ENCODE measurements at places on chromosomes 2 and 18.

DNA sequence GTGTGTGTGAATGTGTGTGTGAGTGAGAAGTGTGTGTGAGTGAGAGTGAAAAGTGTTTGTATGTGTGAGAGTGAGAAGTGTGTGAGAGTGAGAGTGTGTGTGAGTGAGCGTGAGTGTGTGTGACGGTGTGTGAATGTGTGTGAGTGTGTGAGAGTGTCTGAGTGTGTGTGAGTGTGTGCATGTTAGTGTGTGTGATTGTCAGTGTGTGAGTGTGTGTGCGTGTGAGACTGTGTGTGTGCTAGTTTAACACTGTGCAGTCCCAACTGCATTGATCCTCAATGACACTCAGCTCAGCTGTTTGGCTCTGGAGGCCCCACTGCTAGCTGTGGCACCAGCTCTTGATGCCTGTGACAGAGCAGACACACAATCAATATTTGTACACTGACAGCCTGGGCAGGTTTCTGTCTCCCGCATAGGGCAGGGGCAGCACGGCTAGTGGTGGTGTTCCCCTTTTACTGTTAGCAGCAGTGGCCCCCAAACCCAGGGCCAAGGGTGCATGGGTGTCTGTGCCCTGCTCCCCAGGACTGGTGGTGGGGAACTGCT lies 135.0 kb downstream of the INHBB start:
- DNase-seq = no peak

DNA sequence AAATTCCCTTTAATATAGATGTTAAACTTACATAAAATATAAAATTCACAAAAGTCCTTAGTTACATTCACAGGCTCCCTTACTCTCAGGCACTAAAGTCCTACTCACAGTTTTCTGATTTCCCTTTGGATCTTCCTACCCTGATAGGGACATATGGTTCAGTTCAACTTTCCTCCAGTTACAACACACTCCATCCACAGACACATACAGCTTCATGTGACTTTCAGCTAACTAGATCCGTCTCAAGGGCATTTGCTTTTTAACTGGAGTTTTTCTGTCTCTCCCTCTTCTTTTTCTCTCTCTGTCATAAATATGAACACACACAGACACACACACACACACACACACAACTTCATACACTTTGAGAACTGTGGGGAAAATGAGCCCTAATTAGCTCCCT lies 419.2 kb downstream of the LRP1B start:
- no peak for DNase-seq

DNA sequence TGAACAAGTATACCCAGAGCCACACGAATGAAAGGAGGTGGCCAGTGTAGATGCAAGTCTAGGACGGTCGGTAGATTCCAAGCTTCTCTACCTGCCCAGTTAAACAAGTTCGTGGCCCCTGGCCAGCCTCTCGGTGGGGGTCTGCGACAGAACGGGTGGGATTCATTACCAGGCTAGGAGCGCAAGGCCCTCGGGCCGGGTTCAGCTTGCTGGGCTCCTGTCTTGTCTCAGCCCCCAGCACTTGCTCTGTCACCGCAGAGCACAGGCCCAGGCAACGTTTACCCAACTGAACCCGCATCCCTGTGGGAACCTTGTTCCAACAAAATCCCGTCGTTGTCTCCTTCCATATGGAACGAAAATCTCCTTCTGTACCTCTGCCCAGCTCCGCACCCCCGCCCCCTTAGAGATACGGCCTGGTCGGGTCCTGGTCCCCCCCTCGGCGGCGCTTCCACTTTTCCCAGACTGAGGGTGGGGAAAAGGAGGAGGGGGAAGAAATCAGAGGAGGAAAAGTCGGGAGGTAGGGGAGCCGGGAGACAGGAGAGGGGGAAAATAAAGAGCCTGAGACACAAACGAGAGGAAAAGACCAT lies 1.9 kb upstream of the EMX1 start:
- no peak for DNase-seq

DNA sequence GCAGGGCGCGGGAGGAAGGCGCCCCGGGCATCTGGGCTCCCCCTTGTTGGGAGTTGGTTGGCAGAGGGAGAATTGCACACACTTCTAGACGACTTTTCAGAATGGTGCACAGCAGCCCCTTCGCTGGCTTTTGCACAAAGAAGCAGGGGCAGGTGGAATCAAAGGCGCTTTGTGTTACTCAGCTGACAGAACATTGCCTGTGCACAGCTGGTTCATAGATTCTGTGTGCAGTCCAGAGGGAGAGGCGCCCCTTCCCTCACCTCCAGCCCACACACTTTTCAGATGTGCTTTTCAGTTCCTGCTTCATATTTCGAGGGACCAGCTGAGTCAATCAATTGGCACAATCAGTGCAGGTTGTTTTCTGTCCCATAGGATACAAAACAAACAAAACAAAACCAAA lies 348.4 kb upstream of the RAB12 start:
- DNase-seq = no peak

DNA sequence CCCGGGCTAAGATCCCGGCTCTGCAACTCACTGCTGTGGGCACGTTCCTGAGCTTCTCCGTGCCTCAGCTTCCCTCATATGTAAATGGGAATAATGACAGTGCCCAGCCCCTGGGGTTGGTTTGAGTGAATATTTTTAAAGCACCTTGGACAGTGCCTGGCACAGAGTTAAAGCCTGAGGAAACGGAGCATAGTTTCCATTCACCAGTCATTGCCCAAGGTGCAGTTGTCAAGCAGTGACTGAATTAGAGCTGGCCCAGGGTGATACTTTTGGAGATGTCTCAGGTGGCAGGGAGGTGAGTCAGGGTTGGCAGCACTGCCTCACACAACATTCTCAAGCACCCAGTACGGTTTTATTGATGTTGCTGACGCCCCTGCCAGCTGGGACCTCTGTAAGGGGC lies 12.2 kb downstream of the TMEM177 start:
- no peak for DNase-seq

DNA sequence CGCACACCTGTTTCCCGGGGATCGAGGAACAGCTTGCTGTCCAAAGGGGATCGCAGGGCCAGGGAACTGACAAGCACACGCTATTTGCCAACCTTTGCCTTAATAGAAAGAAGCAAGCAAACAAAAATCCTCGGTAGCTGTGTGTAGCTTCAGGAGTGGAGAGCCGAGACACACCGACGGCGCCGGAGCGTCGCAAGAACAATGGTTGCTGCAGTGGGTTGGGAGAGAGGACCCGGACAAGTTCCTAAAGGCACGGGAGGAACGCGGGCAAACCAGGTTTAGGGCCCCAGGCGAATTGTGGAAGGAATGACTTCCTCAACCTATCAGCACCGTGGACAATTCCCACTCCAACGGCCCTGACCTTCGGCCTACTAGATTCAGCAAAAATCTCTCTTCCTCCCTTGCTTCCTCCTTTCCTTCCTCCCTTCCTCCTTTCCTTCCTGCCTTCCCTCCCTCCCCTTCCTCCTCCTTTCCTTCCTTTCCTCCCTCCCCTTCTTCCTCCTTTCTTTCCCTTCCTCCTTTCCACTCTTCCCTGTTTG lies 4.9 kb upstream of the NEUROD1 start:
- DNase-seq = no peak

DNA sequence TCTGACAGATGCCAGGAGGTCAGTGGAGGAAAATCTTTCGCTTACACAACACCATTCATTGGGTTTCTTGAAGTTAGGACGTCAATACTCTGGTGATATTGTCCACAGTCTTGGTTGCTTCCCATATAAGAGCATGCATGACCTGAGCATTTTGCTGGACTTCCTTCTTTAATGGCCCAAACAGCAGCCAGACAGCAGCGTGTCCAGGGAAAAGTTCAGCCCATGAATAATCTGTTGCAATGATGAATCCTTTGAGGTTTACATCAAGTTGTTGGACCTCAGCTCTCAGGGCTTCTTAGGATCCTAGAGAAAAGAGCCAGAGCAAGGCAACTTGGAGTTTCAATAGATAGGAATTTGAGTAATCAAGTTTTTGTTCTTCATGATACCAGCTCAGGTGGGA lies 155.6 kb upstream of the MGAT5 start:
- DNase-seq = no peak

DNA sequence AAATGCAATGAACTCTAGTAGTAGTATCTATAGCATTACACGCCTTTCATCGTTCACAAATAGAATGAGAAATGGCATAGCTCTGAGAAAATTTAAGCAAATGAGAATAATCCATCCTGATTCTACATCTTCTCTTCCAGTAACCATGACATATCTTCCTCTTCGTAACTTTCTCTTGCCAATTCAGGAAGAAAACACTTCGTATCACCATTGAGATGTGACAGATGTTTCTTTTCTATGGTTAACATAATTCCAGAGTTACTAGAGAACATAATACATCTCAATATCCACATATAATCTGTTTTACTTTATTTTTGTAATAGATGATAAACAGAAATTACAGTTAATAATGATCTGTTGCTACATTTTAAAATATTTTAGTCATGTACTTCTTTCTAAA lies 1527.4 kb downstream of the LRP1B start:
- no peak for DNase-seq

Measured in stimulated activated CD4-positive, alpha-beta T cell treated with anti-CD3 and anti-CD28 coated beads, Interleukin-4, amount 100 ng/mL, for 48 hours (primary cell).